ELF-1 (cell line): ENCODE measurements at places on chromosomes 13 and 19.

DNA sequence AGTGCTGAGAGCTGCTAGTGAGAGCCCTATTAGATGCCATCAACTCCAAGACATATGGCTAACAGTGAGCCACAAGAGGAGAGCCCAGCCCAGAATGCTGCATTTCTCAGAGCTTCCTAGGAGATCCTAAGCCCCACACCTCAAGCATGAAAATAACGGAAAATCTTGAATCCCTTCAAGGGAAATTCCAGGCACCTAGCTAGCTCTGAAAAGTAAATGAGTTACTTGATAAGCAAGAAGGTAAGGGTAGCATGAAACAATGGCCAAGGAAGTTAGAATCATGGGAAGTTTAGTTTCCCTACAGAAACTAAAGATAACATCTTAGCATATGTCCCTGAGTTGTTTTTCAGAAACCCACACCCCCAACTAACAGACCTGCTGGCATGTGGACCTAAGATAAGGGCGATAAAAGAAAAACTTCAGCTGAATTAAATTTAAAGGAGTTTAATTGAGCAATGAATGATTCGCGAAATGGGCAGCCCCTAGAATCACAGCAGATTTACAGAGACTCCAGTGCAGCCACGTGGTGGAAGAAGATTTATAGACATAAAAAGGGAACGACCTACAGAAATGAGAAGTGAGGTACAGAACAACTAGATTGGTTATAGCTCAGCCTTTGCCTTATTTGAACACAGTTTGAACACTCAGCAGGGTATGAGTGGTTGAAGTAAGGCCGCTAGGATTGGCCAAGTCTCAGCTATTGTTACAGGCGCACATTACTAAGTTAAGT lies 301.3 kb upstream of the DACH1 start:
- DNase-seq = no peak

DNA sequence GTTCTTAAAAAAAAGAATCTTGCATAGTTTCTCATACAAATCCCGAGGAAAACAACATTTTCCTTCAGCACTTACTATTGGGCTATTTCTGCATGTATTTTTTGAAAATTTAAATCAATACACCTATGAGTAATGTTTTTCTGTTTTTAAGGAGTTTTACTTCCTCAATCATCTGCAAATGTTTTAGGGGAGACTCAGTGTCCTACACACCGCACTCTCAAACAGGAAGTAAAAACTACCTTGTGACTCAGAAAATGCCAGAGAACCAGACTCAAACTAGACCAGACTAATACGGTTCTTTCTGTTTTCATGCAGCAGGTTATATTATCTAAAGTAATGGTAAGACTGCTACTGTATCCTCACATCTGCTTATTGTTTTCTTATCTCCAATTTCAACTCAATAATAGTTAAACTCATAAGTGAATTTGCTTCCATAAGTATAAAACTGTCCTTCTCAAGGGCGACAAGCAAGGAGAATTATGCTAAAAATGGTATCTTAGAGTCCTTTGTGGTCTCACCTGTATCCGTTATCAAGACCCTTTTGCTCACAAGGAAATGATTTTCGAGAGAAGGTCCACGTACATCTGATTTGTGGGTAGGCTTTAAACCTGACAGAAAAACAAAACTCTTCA lies 52.5 kb downstream of the FLT3 start:
- no peak for DNase-seq

- DNase-seq = peak; percentile 44
Measured at GRCh38 chr19:15836330-15837220, 21.1 kb upstream of the OR10H1 start.

- DNase-seq = no peak
Measured at GRCh38 chr13:77565635-77566034, 30.1 kb downstream of the SCEL start.
